Activated CD8-positive, alpha-beta memory T cell treated with anti-CD3 and anti-CD28 coated beads for 4 hours (primary cell): ENCODE measurements at places on chromosomes 4 and X.

- no peak for DNase-seq
Observed at GRCh38 chrX:50579955-50580354, 109.3 kb upstream of the DGKK start.

GRCh38 chr4:1568855-1569460, 115.2 kb downstream of the FAM53A start:
- no peak for DNase-seq

DNA sequence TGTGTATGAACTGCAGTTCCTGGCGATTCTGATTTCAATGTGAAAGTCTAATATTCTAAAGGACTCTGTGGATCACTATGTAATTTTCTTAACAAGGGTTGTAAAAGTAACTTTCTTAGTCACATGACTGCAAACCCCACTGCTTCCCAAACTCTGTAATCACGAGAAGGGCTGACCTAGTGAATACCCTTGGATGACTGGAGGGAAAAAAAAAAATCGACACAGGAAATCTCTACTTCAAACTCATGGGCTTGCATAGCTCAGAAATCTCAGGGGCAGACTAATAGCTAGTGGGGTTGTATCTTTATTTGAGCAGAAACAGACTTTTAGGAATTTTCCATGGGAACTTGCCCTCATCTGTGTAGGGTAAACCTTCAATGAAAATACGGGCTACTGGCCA, 4.8 kb upstream of the MXRA5 start:
- no peak for DNase-seq

DNA sequence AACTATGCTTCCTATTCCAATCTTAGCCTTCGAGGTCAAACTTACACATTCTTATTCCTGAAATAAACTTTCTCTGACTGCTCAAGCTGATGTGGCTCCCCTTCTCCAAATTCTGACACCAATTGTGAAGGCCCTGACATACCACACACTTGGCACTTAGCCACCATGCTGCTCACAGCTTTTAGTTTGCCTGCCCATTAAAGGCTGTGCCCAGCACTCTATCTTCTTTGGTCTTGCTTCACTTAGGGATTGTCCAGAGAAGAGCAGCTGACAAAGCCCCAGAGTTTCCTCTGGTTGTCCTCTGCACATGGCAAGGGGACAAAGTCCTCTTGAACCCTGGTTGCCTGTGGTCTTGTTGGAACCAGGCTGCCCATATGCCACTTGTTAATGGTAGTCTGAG, 126.1 kb downstream of the ARHGEF9 start:
- no peak for DNase-seq

- no peak for DNase-seq
Observed at GRCh38 chr4:41431276-41431675, 106.7 kb upstream of the LIMCH1 start.

GRCh38 chr4:105978684-105979296, 83.5 kb downstream of the NPNT start:
- DNase-seq = no peak

DNA sequence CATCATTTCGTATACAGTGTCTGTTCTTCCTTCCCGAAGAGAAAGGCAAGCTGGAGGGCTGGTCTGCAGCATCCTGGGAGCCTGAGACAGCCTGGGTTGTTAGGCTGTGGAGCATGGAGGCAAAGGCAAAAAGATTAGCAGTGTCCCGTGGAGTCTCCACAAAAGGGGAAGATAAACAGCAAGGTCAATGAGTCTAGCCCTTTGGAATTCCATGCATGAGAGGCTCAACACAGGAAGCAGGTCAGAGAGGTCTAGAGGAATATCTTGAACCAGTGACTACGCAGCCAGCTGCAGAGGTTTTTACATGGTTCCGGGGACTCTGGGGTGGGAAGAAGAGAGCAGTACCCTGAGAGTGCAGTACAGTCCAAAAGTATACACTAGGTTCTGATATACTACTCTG, 12.2 kb upstream of the MCF2 start:
- DNase-seq = no peak

GRCh38 chrX:136574548-136574947, 42.5 kb downstream of the VGLL1 start:
- no peak for DNase-seq

DNA sequence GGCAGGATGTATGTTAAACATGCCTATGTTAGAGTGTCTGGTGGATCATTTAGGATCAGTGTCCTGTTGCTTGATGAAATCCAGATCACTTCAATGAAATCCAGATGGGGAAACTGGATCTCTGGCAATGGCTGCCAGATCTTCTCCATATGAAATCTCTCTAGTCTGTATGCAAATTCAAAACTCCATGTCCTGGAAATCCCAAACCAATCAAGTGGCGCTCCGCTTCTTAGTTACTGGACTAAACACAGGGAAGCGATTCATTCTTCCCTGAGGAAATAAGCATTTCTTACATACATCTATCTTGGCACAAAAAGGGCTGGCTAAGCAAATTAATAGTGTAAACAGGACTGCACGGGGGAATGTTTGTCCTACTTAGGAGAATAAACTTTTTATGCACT, 94.9 kb downstream of the HDAC8 start:
- no peak for DNase-seq

DNA sequence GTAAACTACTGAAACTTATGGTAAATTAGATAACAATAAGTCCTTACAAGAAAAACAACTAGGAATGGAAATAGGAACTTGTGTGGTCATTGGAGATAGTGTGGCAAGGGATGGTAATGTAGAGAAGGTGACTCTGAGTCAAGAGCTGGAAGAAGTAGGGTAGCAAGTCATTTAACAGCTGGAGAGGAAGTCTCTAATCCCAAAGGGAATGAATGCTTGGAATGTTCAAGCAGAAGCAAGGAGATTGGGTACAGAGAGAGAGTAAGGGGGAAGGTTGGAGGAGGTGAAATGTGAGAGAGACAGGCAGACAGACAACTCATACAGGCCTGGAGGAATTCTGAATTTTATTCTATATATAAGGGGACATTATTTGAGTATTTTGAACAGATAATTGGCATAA, 260.6 kb upstream of the MAD2L1 start:
- DNase-seq = no peak
